ENCODE measurements at places on chromosomes 4 and X.

DNA sequence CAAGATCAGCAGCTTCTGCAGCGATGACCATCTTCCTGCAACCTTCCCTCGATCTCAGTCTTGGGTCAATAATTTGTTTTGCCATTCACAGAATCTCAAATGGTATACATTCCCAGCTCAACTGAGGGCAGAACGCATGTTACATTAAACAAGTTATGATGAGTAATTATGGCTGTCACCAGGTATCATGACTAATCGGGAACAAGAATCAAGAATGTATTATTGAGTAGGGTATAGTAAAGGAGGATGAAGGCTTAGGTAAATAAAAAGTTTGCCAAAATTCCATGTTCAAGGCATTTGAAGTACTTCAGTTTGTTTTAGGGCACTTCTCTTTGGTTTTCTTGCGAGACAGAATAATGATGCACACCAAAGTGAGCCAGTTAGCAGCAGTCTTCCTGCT is 194.1 kb downstream of the SH2D1A start:
- DNase-seq: no peak

- no peak for DNase-seq
Observed at GRCh38 chr4:139492429-139492828, 38.5 kb downstream of the RAB33B start.

DNA sequence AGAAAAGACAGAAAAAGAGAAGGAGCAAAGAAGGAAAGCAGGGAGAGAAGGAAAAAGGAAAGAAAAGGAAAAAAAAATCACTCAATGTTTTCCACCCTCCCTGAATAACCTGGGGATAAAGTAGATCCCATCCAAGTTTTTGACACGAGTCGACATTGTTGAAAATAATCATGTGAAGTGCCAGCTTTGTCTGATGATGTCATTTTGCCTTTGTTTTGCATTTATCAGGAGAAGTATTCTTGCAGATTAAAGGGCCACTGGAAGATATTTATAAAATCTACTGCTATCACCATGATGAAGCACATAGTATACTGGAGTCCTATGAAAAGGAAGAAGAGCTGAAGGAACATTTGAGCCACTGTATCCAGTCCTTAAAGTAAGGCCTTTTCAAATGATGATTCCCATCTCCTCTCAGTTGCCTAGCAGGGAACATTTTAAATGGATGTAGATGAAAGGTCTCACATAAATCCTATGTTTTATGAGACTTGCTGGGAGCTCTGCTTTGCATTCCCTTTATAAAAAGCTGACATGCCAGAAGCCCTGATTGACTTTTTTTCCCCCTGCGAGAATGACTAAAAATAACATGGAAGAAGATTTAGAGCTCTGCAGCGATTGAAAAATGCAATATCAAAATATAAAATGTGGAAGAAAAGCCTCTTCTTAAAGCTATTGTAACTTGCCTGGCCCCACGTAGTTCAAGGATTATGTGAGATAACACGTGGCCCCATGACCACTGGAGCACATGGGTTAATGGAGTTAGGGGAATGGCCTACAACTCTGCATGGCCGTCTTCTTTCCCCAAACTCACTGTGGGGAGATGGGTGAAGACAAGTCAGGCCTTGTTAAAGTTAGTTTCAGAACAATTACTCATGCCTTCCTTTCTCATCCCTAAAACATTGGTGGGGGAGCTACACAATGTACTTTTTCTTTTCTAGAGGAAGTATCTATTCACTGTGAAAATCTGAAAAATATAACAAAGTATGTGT is 77.5 kb downstream of the INTS12 start:
- DNase-seq: no peak

DNA sequence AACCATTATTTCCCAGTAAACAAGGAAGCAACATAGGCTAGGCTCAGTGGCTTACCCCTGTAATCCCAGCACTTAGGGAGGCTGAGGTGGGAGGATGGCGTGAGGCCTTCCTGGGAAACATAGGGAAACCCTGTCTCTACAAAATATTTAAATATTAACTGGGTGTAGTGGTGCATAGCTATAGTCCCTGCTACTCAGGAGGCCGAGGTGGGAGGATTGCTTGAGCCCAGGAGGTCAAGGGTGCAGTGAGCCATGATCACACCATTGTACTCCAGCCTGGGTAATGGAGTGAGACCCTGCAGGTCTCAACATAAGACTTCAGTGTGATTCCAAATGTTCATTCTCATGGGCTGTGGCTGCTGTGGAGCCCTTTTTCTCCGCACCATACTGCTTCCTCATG is 34.9 kb downstream of the FHDC1 start:
- no peak for DNase-seq

DNA sequence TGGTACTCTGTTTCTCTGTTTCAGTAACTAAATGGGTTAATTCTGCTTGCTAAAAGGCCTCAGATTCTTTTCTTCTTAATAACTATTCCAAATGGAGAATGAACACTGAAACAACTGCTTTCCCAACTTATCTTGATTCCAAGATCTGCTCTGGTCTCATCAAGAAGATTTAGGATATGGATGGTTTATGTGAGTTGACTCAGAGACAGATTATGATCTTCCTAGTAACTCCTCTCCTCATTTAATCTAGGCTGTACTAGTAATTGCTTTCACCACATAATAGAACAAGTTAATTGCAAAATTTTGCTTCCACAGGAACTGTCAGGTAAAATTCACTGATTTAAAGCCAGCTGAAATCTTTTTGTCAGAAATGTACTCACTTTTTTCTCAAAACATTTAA is 537.1 kb downstream of the GRID2 start:
- DNase-seq: no peak
